Activated naive CD8-positive, alpha-beta T cell treated with anti-CD3 and anti-CD28 coated beads for 36 hours (primary cell): ENCODE measurements at places on chromosomes 11 and 22. TPM values are rescaled to one million over a fixed set of nuclear protein-coding genes. Genes with fewer than 3 reads are reported as not detected.

The LGALS1 gene
- 166 TPM for total RNA-seq

The ADAMTS15 gene
- total RNA-seq: not detected

The POU2AF2 gene
- total RNA-seq: not detected

The ELFN2 gene
- total RNA-seq: 0.20 TPM

The DYNC2H1 gene
- 3.0 TPM for total RNA-seq

GRCh38 chr11:119721129-119722120 is 7.6 kb downstream of the NECTIN1 start:
- no peaks in the 10 kb centered on the region for H3K36me3 ChIP-seq
- no peaks in the 10 kb centered on the region for H3K4me1 ChIP-seq
- no peak overlapping the region for H3K27ac ChIP-seq
- no peaks in the 10 kb centered on the region for H3K27me3 ChIP-seq
- H3K4me3 ChIP-seq: no peak overlapping the region

- no peak overlapping the region for H3K27ac ChIP-seq
- peaks cover 1% of the 10 kb centered on the region for H3K36me3 ChIP-seq
- H3K4me3 ChIP-seq: no peak overlapping the region
- no peaks in the 10 kb centered on the region for H3K4me1 ChIP-seq
Measured at GRCh38 chr11:8973121-8973520, 8.9 kb upstream of the TMEM9B start.

GRCh38 chr11:108131993-108132392 is 10.6 kb downstream of the ACAT1 start:
- no peaks in the 10 kb centered on the region for H3K27me3 ChIP-seq
- peaks cover 12% of the 10 kb centered on the region for H3K36me3 ChIP-seq
- DNase-seq: no peak
- no peak overlapping the region for H3K4me3 ChIP-seq
- no peak overlapping the region for H3K27ac ChIP-seq

- H3K4me1 ChIP-seq: peaks cover 44% of the 10 kb centered on the region
- no peak overlapping the region for H3K27ac ChIP-seq
- no peaks in the 10 kb centered on the region for H3K36me3 ChIP-seq
- H3K27me3 ChIP-seq: no peaks in the 10 kb centered on the region
- no peak overlapping the region for H3K4me3 ChIP-seq
Measured at GRCh38 chr11:2298131-2298794, 3.5 kb downstream of the C11orf21 start.

GRCh38 chr11:16299390-16299789 is 57.0 kb downstream of the SOX6 start:
- no peaks in the 10 kb centered on the region for H3K36me3 ChIP-seq
- no peaks in the 10 kb centered on the region for H3K4me1 ChIP-seq
- no peaks in the 10 kb centered on the region for H3K27me3 ChIP-seq
- DNase-seq: no peak

DNA sequence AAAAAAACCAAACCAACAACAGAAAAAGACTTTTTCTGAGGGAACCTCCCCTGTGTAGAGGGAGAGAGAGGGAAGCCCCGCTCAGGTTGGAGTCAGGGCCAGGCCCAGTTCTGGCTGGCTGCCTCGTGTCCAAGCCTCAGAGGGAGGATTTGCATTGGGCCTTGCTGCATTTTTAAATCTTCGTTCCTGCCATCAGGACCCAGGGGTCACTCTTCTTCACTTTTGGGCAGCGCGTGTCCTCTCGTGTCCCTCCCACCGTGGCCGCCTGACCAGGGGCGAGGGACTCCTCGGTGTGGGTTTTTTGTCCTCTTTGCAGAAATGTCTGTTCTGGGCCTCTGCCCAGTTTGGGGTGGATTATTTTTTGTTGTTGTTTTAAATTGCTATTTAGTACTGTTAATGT is 57.9 kb downstream of the LRRC74B start:
- DNase-seq: no peak
- no peak overlapping the region for H3K27ac ChIP-seq
- H3K4me3 ChIP-seq: no peak overlapping the region
- no peaks in the 10 kb centered on the region for H3K36me3 ChIP-seq
- peaks cover 7% of the 10 kb centered on the region for H3K4me1 ChIP-seq

DNA sequence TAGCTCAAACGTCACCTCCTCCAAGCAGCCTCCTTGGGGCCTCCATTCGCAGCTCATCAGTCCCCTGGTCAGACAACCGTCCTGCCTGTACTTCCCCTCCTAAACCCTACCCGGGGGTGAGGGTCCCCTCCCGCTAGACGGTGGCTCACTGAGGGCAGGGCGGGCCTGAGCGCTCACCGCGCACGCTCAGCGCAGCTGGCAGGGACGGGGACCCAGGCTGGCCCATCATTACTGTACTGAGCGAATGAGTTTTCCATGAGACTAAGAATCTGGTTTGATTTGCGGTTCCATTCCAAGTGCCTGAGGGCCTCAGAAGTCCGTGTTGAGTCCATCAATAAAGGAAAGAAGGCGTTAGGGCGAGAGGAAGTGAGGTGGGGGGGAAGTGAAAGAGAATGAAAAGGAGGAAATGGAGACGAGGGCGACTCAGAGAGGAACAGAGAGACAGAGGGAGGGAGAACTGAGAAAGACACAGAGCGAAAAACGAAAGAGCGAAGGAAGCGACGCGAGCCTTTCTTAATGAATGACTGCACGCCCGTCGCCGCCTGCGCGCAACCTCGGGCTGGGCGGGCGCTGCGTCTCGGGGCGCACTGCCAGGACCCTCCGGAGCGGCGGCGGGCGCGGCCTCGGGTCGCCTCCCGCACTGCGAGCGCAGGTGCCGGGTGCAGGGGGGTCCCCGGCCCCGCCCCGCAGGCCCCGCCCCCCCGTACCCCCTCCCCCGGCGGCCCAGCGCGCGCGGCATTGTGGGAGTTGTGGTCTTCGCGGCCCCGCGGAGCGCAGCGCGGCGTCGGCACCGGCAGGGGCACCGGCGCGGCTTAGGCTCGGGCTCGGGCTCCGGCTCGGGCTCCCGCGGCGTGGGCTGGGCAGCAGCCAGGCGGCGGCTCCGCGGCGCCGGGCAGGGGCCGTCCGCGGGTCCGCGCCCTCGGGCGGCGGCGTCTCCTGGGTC is at the start of gene ASPHD2:
Gene ASPHD2 (plus strand): TSS at position 746 of the 943 bp plus-strand sequence. CDS start 4,356 bp downstream, outside the sequence.
- peaks cover 52% of the 10 kb centered on the region for H3K4me1 ChIP-seq
- H3K4me3 ChIP-seq: peak within 1 kb of the TSS; percentile 95
- peak; percentile 93 for DNase-seq
- H3K36me3 ChIP-seq: peaks cover 28% of the 10 kb centered on the region
- H3K27me3 ChIP-seq: peaks cover 9% of the 10 kb centered on the region

GRCh38 chr22:34781681-34782080 is 284.3 kb upstream of the ISX start:
- H3K27me3 ChIP-seq: peaks cover 7% of the 10 kb centered on the region
- DNase-seq: no peak
- no peak overlapping the region for H3K4me3 ChIP-seq

DNA sequence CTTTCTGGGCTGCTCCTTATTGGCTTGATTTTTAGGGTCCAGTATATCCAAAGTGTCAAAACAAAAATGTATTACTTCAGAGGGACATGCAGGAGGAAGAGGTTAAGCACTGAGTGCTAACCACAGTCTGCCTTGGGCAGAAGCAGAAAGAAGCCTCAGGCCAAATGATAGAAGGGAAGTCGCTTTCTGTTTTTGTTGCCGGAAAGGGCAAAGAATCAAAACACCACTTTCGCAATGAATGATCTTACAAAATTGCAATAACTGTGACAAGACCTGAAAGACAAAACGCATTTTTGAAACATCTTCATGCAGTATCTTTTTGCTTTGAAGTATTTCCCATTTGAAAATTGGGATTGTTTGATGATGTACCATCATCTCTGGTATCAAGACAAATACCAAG is 70.1 kb upstream of the PICALM start:
- H3K36me3 ChIP-seq: no peaks in the 10 kb centered on the region
- peak overlapping the region; percentile 50 for H3K27ac ChIP-seq
- peak; percentile 6 for DNase-seq
- no peaks in the 10 kb centered on the region for H3K27me3 ChIP-seq

- H3K27me3 ChIP-seq: peaks cover 24% of the 10 kb centered on the region
- no peak overlapping the region for H3K4me3 ChIP-seq
- no peaks in the 10 kb centered on the region for H3K36me3 ChIP-seq
- no peak overlapping the region for H3K27ac ChIP-seq
Measured at GRCh38 chr11:45316258-45316657, 30.1 kb upstream of the SYT13 start.

DNA sequence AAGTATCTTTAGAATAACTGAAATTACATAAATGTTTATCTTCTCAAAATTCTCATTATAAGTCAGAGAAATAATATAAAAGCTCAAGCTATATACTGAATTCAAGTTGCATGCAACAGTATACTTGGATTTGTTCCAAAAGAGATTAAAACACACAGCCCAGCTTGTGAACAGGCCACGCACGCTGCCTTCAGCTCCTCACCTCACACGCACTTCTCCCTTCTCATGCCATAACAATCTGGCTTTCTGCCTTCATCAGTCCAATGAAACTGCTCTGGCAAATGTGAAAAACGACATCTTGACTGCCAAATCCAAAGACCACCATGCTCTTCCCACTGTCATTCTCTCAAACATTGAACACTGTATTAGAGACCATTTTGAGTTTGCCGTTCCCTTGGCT is 22.1 kb downstream of the ATP6V1E1 start:
- DNase-seq: no peak
- H3K27ac ChIP-seq: no peak overlapping the region
- peaks cover 3% of the 10 kb centered on the region for H3K36me3 ChIP-seq
- no peaks in the 10 kb centered on the region for H3K27me3 ChIP-seq
- no peak overlapping the region for H3K4me3 ChIP-seq

DNA sequence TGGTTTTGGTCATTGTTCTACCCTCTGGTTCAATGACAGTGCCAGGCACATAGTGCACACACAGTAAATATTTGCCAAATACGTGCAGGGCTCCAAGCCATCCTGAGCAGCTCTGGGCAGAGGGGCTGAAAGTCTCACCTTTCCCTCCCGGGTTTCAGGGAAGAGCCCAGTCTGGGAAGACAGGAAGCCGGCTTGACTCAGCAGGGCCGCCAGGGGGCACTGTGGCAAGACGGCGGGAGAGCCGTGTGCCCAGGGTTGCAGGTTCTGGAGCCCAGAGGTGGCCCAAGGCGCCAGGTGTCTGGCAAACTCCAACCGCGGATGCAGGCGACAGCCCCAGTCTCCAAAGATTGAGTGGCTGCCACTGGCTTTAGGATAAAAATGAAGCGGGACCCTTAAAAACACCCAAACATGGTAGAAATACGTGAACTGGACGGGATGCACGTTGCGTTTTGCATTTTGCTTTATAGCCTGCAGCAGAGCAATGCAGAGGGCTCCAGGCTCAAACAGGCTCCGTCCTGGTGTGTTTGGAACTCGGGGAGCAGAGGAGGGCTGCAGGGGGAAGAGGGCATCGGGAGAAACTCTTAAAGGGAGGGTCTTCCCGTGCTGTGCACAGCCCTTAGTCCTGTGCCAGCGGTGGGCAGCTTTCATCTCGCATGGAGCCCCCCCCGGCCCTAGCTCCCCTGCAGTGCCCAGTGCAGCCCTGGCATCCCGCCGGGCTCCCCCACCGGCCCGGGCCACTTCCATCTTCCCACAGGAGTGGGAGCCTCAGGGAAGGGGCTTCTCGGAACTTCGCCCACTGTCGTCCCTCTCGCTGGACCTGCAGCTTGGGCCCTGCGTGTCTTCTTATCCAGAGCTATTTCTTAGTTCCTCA is 10.7 kb downstream of the KRTAP5-5 start:
- no peaks in the 10 kb centered on the region for H3K36me3 ChIP-seq
- no peak overlapping the region for H3K27ac ChIP-seq
- no peak for DNase-seq
- no peaks in the 10 kb centered on the region for H3K4me1 ChIP-seq
- no peak overlapping the region for H3K4me3 ChIP-seq
- peaks cover 27% of the 10 kb centered on the region for H3K27me3 ChIP-seq

- H3K36me3 ChIP-seq: no peaks in the 10 kb centered on the region
- no peak overlapping the region for H3K27ac ChIP-seq
- no peak for DNase-seq
- H3K4me3 ChIP-seq: no peak overlapping the region
Measured at GRCh38 chr22:48870436-48870835, 957.2 kb downstream of the BRD1 start.

- H3K4me1 ChIP-seq: no peaks in the 10 kb centered on the region
- DNase-seq: no peak
- peaks cover 8% of the 10 kb centered on the region for H3K27me3 ChIP-seq
- H3K4me3 ChIP-seq: no peak overlapping the region
- H3K36me3 ChIP-seq: no peaks in the 10 kb centered on the region
Measured at GRCh38 chr22:46549971-46550641, 12.7 kb upstream of the CELSR1 start.

DNA sequence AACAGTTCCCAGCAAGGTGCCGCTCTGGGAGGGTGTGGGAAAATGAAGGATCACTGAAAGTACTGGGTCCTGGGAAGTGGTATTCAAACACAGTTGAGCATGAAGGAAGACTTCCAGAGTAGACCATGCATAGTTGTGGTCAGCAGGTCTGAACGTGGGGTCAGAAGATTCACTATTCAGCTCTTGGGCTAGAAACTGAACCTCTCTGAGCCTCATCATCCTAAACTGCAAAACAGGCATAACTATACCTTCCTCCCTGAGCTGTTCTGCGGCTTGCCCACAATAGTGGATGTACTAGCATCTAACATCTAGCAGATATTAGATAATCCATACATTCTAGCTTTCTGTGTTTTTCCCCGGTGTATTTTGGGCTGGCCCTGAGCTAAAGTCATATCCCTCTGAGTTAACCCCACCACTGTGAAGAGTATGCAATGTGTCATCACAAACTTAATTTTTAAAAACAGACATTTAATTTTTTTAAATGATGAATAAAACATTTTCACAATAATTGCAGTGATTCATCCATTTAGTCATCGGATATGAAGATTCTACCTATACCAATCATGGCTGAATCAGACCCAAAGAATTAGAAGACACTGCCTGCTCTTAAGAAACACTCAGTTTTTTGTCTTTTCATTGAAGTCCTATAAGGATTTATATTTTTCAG is 179.1 kb downstream of the BLID start:
- peaks cover 10% of the 10 kb centered on the region for H3K27me3 ChIP-seq
- DNase-seq: no peak
- no peaks in the 10 kb centered on the region for H3K4me1 ChIP-seq

DNA sequence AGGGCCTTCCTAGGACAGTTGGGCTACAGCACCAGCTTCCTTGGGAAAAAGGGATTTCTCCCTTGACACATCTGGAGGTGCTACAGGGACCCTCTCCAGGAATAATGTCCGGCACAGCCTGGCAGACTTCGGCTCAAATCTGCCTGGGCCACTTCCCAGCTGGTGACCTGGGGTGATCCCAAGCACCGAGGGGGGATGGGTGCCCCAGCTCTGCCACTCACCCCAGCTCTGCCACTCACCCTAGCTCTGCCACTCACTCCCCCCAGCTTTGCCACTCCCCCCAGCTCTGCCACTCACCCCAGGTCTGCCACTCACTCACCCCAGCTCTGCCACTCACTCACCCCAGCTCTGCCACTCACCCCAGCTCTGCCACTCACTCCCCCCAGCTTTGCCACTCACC is 9.9 kb downstream of the OSBPL5 start:
- H3K4me1 ChIP-seq: peaks cover 9% of the 10 kb centered on the region
- H3K27ac ChIP-seq: no peak overlapping the region
- H3K36me3 ChIP-seq: peaks cover 2% of the 10 kb centered on the region
- H3K4me3 ChIP-seq: no peak overlapping the region

DNA sequence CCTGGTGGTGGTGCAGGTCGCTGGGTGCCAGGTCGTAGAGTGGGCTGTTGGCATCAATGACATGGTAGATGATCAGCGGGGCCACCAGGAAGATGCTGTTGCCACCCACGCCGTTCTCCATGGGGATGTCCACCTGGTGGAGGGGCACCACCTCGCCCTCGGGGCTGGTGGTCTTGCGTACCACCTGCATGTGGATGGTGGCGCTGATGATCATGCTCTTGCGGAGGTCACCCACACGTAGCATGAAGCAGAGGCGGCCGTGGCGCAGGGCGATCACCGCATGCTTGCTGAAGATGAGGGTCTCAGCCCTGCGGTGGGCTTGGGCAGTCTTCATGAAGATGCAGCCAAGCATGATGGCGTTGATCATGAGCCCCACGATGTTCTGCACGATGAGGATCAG is 1.2 kb downstream of the KCNJ11 start:
- H3K4me3 ChIP-seq: no peak overlapping the region
- H3K27ac ChIP-seq: no peak overlapping the region
- peaks cover 10% of the 10 kb centered on the region for H3K27me3 ChIP-seq
- no peak for DNase-seq
